Coronary artery (tissue), 2 donors: ENCODE measurements at places on chromosomes 16 and 17.
A peak's percentile ranks its signal among the peaks of the same experiment; 100 is the strongest.

DNA sequence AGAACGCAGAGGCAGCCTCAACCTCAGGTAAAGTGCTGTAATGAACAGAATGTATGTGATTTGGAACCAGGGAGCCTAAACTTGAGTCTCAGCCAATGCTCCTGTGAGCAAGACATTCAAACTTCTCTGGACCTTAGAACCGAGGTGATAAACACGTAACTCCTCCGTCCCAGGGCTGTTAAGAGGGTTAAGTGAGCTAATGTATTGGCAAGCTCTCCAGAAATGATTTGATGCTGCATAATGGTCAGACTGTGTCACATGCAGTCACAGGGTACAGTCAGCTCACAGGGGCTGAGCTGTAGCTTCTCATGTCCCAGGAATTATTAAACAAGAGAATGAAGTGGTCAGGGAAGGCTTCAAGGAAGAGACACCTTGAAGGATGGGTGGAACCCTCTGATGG, 10.0 kb upstream of the SLC4A1 start:
- no peak for DNase-seq

DNA sequence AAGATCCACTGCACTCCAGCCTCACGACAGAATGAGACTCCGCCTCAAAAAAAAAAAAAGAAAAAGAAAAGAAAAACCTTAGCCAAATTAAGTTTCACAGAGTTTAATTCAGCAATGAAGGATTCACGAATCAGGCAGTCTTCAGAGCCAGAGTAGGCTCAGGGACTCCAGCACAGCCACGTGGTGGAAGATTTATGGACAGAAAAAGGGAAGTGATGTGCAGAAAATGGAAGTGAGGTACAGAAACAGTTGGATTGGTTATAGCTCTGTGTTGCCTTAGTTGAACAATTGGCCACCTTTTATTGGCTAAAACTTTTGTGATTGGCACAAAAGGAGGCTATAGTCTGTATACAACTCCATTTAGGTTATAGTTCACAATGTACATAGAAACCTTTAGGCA, 256.6 kb downstream of the HS3ST3B1 start:
- no peak for DNase-seq

GRCh38 chr16:88560714-88561484, 9.3 kb upstream of the ZC3H18 start:
- no peak for DNase-seq

DNA sequence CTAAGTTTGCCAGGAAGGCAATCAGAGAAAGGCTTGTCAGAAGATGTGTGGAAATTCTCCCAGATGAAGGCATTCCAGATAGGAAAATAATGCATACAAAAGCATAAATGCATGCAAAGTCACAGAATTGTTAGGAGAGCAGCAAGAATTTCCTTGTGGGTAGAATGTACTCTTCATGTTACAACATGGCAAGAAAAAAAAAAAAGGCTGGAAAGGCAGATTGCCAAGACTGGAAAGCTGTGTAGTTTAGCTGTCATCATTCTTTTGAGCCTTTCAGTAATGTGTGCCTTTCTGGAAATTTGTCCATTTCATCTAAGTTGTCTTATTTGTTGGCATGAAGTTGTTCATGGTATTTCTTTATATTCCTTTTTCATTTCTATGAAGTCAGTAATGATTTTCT, 71.0 kb upstream of the EFCAB3 start:
- no peak for DNase-seq

DNA sequence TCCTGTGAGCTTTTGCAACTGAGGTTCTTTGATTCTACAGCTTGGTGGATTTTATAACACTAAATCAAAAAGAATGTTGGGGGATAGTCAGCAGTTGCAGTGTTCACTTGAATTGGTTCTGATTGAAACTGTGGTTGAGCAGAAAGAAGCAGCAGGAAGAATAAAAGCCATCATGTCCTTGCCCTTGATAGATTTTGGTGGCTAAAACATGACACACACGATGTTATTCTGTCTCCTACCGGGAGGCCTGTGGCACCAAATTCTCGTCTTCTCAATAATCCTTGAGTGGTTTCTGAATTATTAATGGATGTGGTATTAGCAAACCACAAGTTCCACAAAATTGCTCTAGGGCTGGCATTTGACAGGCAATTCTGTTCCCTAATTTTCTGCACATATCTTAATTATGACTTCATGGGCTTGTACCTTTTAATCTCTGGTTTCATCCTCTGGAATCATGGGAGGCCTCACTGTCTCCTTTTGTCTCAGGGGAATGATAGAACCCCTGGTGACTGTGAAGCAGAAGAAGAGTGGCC, 338.2 kb downstream of the SNX29 start:
- no peak for DNase-seq

DNA sequence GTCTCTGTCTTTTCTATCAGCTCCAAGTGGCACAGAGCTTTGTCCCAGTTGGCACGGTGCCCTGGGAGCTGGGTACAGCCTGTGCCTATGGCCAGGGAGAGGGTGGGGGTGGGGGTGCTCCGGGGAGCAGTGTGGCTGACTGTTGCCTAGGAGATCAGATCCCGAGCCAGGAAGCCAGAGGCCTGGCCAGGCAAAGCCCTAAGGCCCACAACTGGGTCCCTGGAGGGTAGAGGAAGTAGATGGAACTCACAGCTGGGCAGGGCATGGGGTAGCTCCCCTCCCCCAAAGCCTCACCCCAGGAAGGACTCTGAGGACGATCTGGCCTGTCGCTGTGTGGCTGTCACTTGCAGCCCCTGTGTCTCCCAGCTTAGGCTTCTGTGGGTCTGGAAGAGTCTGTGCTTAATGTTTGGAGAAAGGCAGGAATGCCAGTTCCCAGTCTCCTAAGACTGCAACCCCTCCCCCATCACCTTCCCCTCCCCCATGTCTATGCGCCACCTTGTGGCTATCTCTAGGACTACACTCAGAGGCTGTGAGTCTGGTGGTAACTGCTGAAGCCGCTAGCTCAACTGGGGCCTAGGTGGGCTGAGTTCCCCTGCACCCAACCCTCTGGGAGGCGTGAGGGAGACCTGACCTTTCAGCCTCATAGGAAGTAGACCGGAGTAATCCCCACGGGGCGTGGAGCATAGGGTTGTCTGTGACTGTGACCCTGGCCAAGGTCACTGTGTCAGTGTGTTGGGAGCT, 12.6 kb downstream of the THRA start:
- DNase-seq: peak; percentile 97

DNA sequence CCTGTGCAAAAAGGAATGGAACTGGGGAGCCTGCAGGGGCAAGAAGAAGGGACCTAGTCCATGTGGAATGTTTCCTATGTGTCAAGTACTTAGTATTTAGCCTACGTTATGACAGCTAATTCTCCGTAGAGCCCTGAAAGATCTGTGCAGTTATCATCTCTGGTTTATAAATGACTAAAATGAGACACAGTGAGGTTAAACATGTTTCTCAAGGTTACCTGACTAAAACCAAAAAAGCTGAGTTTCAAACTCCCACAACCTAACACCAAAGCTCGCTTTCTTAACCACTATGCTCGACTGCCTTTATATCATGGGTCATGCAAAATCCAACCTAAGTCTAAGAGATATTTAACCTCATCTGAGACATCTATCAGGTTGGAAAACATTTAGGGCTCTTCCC, 53.3 kb upstream of the CCL2 start:
- no peak for DNase-seq

- no peak for DNase-seq
Observed at GRCh38 chr16:88462396-88462795, 9.3 kb downstream of the ZFPM1 start.

DNA sequence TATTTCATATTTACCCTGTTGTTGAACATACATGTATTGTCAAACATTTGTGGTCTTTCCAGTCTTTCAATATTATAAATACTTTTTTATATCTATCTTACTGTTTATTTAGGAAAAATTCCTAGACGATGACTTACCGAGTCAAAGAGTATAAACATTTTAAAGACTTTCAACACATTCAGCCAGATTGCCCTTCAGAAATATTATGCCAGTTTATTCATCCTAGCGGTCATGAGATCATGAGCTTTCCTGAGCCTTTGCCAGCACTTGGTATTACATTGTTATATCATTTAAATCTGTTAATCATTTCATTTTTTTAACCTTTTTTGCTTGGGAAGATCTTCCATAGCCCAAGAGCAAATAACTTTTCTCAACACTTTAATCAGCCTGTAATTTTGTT, 197.4 kb downstream of the SPECC1 start:
- no peak for DNase-seq

GRCh38 chr16:90011908-90012501, 7.3 kb downstream of the DBNDD1 start:
- no peak for DNase-seq

DNA sequence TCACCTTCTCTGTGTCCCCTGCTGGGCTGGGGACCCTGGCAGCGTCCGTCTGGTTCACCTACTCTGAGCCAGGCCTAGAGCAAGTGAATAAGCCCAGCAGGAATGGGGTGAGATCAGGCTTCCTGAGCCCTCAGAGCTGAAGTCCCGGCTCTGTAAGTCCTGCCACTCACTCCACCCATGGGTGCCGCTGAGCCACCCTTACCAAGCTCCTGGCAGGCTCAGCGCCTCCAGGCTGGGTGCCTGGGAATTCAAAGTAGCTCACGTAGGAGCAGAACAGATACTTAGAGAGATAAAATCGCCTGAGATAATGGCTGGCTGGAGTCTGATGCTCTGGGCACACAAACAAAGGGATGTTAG, 9.8 kb upstream of the LASP1NB start:
- no peak for DNase-seq

GRCh38 chr16:55955424-55955823, 80.3 kb upstream of the CES5A start:
- DNase-seq: no peak

DNA sequence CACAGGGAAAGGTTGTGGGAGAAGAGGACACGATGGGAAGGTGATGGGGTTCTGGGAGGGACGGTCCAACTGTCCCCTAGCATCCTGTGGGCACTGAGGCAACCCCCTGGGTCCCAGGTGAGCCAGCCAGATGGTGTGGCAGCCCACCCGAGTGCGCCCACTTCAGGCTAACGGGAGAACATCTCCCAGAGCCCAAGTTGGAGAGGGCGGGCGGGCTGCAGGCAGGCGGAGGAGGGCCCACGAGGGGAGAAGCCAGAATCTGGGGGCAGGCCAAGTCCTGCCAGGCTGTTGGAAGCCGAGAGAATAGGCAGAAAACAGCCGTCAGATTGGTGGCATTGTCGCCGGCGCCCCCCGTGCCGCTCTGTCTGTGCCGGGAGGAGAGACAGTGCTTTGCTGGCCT, 13.8 kb upstream of the ABCC3 start:
- DNase-seq: no peak

DNA sequence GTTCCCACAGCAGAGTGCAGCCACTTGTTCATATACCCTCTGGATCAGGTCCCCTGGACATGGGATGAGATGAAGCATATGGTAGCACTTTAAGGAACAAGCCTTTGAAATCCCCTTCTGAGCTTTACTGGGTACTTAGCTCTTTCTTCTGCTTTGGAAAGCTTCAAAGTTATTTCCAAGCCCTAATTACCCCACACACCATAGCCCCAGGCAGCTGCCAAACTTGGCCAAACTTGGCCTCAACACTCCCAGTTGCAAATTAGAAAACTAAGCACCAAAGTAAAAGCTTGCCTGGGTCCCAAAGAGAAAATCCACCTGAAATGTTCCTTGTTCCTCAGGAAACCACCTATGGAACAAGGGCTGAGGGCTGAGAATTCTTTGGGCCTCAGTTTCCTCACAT, 15.7 kb upstream of the MT4 start:
- no peak for DNase-seq

- no peak for DNase-seq
Observed at GRCh38 chr17:70527364-70527888, 358.1 kb downstream of the KCNJ2 start.
